Fibroblast of pulmonary artery (primary cell): ENCODE measurements at places on chromosomes 16 and 17.

DNA sequence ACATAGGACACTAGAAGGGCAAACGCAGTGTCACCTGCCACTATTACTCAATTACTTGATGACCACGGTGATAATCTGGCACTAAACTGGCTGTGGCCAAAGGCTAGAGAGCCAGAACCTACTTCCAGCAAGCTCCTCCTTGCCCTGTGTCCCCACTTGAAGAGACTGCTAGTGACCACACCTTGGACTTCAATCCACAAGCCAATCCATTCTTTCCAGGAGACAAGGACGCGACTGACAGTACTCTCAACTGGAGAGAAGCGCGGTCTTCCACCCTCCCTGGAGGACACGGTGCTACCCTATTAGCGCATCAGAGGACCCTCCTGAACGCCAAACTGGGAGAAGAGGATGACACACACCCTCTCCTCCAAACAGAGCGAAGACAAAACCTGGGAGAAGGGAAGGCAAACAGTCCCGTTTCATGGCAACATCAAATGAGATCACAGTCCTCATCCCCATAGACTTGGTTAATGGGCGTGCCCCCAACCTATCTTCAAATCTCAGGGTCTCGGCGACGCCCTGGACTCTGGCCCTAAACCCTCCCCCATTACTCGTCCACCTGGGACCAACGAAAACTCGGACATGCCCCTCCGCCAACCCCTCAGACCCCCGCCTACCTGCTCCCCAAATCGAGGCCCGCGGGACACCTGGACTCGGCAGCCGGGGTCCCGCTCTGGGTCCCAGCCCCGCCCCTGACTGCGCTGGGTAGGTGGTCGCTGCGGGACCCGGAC lies 508 bp downstream of the FLCN start:
- DNase-seq, result peak; percentile 26

DNA sequence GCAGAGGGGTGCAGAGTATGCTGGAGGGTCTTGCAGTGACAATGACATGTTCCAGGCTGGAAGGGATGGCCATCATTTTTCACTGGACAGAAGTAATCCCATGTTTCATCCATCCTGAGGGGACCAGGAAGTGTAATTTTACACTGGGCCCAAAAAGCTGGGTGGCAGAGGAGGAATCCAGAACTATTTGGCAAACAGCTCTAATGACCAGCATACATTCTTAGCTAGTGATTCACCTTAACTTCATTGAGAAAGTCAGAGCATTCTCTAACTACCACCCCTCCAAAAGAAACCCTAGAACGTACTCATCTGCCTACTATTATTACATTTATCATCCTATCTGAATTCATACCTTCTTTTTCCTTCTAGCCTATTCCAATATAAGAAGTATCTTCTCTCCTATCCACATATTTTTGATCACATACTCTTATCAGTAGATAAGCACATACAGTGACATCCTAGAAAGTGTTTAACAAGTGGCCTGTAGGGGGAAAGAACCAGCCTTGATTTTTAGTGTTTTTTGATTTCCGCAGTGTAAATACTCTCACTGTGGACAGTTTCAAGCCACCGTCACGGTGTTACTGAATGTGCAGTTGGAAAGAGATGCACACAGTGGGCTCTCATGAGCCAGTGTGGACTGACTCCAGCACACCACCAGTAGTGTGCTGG lies 118.1 kb downstream of the FTO start:
- DNase-seq, result peak; percentile 82

GRCh38 chr17:2903193-2903974 lies 107.1 kb downstream of the RAP1GAP2 start:
- DNase-seq, result no peak

DNA sequence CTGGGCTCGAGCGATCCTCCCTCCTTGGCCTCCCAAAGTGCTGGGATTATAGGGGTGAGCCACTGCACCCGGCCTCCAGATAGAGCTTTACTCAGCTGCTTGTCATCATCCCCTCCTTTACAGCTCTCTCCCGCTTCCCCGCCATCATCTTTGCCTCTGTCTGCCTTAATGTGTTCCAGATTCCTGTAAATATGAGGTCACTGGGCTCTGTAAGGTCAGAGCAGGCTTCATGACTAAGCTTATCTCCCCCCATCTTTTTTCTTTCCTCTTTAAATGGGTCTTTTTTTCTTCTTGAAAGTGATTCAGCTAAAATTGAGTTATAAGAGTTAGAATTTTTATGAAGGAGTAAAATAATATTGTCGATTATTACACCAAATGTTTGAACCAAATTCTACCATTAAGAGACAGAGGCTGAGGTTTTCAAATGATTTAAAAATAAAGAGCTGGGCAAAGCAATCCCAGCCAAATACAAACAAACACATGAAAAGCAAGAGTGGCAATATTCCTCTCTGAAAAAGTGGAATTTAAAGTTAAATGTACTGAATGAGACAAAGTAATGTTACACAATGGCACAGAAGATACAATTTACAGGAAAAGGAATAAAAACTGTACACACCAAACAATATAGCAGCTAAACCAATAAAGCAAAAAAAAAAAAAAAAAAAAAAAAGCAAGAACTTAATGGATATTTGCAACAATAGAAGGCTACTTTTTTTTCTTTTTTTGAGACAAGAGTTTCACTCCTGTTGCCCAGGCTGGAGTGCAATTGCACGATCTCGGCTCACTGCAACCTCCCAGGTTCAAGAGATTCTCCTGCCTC lies 62.1 kb downstream of the CRISPLD2 start:
- peak; percentile 78 for DNase-seq

DNA sequence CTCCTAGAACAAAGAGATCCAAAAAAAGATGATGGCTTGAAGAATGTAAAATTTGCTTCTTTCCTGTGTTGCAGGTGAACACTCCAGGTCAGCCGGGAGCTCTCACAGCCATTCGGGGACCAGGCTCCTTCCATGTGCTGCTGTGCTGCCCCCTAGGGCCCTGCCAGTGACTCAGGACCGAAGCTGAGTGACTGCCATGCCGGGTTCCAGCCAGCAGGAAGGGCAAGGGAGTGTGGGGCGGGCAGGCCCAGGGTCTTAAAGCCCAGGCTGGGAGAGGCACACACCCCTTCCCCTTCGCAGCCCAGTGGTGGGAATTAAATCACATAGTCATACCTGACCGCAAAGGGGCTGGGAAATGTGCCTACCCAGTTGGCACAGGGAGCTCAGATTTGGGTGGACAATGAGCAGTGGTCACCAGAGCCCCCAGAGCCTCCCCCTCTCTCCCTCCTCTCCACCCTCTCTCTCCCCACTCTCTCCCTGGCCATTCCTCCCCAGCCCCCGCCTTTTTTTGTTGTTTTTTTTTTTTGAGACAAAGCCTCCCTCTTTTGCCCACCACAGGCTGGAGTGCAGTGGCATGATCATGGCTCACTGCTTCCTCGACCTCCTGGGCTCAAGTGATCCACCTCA lies 11.5 kb downstream of the EPOP start:
- peak; percentile 50 for DNase-seq

DNA sequence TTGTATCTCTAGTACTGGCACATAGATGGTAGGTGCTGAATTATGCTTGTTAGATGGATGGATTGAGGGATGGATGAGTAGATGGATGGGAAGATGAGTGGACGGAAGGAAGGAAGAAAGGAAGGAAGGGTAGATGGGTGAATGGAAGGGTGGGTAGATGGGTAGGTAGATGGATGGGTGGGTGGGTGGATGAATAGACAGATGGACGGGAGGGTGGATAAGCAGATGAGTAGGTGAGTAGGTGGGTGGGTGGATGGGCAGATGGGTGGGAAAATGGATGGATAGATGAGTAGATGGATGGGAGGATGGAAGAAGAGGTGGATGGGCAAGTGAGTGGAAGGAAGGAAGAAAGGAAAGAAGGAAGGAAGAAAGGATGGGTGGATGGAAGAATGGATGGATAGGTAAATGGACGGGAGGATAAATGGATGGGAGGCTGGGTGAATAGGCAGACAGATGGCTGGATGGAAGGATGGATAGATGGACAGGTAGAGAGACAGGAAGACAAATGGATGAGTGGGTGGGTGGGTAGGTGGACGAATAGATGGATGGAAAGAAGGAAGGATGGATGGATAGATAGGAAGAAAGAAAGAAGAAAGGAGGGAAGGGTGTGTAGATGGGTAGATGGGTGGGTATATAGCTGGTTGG lies 56.9 kb downstream of the MYH11 start:
- no peak for DNase-seq

GRCh38 chr16:21263640-21264570 lies 14.2 kb downstream of the CRYM start:
- DNase-seq, result no peak

GRCh38 chr17:67165201-67165600 lies 79.8 kb downstream of the HELZ start:
- DNase-seq, result no peak

DNA sequence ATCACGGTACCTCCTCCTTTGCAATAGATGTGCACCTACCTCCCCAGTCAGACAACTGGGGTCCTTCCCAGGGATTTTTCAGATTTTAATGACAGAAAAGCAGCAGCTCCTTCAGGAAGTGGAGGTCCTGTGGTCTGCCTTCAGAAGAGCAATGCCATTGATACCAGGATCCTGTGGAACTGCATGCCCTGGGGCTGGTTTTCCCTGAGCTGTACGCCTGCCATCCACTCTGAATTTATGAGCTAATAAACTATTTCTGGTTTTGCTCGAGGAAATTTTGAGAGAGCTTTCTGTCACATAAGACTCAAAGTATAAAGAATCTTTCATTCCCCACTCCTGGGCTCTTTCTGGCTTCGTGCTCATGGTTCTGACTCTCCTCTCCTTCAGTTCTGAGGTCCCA lies 10.0 kb upstream of the CCL23 start:
- no peak for DNase-seq

GRCh38 chr17:71023249-71024030 lies 854.1 kb downstream of the KCNJ2 start:
- DNase-seq, result peak; percentile 15

- DNase-seq, result no peak
These were observed 23.1 kb downstream of the GABARAPL2 start for GRCh38 chr16:75589306-75589705.

DNA sequence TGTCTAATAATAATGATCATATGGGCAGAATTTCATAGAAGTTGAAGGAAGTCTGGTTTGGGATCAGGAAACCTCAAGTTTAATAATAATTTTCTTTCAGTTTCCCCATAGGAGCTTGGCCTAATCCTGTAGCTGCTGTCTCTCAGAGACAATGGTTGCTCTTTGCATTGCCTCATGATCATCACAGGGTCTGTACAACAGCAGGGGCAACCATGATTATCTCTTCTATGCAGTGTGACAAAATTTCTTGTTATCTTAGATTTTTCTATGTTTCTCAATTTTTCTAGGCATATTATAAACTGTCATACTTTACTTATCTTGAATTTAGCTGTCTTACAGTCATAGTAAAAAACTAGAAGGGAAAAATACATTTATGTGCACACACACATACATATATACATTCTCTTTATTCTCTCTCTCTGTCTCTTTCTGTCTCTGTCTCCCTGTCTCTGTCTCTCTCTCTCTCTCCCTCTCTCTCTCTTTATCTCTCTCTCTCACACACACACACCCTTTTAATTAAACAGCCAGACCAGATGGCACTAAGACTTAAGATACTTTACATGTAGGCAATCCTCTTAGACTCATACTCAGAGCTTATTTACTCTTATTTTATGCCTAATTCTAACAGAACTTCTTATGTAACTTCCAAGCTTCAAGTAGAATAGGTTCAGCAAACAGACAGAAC lies 30.5 kb downstream of the SMIM36 start:
- DNase-seq, result no peak

- DNase-seq, result no peak
These were observed 50.0 kb upstream of the CAPN15 start for GRCh38 chr16:477301-478157.

- DNase-seq, result no peak
These were observed 967 bp upstream of the CDH15 start for GRCh38 chr16:89170346-89171215.

- peak; percentile 31 for DNase-seq
These were observed 91.8 kb downstream of the CYB561 start for GRCh38 chr17:63354256-63354655.

GRCh38 chr17:44279666-44280391 lies 11.9 kb upstream of the SLC4A1 start:
- DNase-seq, result peak; percentile 85

- peak; percentile 94 for DNase-seq
These were observed 31.1 kb downstream of the RAI1 start for GRCh38 chr17:17712268-17712924.

DNA sequence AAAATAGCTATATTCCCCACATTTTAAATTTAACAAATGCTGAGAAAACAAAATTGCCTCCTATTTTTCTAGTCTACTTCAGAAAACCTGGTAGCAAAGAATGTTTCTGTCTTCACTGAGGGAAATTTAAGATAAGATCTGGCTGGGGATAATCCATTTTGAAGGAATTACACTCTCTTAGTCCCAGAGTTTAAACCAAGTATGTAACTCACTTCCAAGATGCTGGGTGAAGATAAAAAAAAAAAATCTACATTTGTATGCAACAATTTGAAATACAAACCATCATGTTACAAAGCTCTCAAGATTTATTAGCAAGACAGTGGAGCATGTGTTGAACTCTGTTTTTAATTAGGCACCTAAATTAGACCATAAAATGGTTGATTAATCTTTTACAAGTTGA lies 5.7 kb downstream of the HS3ST3B1 start:
- no peak for DNase-seq

- no peak for DNase-seq
These were observed 11.5 kb upstream of the LONP2 start for GRCh38 chr16:48232493-48233040.

DNA sequence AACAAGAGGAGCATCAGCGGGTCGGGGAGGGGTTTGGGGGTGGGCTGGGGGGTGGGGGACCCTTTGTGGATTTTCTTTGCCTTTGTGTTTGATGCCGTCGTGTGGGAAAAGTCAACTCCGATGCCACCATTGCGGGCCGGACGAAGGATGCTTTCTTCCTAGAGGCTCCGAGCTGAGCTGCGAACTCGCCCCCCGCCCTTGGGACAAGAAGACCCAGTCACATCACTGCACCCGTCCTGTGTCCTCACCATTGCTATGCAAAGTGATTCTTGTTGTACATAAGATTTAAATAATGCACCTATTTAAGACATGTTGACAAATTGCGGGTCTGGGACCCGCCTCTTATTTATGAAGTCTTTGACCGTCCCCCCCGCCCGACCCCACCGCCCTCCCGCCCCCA lies 69.0 kb upstream of the PLCG2 start:
- no peak for DNase-seq

DNA sequence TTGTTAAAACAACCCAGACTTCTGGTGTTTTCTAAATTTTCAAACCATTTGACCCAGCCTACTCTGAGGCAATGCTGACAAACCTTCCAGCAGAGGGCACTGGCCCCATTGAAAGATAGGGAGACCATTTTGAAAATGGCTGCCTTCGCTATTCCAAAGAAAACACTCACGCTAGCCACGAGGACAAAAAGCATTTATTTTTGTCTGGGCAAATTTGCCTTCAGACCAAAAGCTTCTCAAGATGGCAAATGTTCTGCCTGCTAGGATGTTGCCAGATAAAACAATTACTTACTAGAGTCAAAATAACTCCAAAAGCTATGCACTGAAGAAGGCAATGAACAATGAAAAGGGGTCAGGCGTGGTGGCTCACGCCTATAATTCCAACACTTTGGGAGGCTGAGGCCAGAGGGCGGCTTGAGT lies 296.7 kb upstream of the IRX5 start:
- peak; percentile 6 for DNase-seq

- DNase-seq, result peak; percentile 62
These were observed 174.2 kb upstream of the FAM20A start for GRCh38 chr17:68775318-68775717.

- peak; percentile 70 for DNase-seq
These were observed 700 bp downstream of the UBN1 start for GRCh38 chr16:4847774-4848587.
